Left lung (tissue), 14 donors: ENCODE measurements at places on chromosomes 13 and 19. TPM values are rescaled to one million over a fixed set of nuclear protein-coding genes. Genes with fewer than 3 reads are reported as not detected.

The GPC6 gene
- 9.7 TPM for total RNA-seq

The TMEM259 gene
- 135 TPM for total RNA-seq

The GPR12 gene
- not detected for total RNA-seq

The NTF4 gene
- total RNA-seq, result 2.1 TPM

The CAMSAP3 gene
- total RNA-seq, result 22.3 TPM

The COG6 gene
- 40.2 TPM for total RNA-seq

The CEACAM5 gene
- total RNA-seq, result 21.2 TPM

The ZNF320 gene
- total RNA-seq, result 7.6 TPM

The RFPL4A gene
- not detected for total RNA-seq

The TMEM255B gene
- total RNA-seq, result 19.2 TPM

DNA sequence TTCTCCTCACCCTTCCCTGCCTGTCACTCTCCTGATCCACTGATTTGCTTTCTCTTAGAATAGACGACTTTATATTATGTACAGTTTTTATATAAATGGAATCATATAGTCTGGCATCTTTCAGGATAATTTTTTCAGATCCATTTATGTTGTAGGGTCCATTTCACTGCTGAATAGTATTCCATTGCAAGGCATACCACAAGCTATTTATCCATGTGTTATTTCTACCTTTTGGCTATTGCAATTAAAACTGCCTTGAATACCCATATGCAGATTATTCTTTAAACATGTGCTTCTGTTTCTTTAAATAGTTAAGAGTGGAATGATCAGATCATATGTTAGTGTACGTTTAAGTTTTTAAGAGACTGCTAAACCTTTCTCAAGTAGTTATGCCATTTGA lies 17.8 kb upstream of the ZNF177 start:
- H3K27me3 ChIP-seq, result no peaks in the 10 kb centered on the region
- DNase-seq, result no peak

DNA sequence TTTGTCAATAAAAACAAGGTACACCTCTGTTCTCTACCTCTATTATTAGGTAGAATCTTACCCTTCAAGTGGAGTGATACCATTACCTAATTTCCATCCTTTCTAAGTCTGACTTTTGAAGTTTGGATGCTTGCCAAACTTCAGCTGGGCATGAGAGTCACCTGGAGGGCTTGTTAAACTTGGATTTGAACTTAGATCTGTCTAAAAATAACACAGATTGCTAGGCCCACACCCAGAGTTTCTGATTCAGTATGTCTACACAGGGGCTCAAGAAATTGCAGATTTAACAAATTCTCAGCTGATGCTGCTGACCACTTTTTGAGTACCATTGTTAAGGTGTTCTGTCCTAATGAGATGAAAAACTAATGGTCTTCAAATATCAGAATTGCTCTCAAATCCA lies 512.2 kb downstream of the LMO7 start:
- H3K4me1 ChIP-seq, result no peaks in the 10 kb centered on the region
- no peak overlapping the region for H3K27ac ChIP-seq
- no peaks in the 10 kb centered on the region for H3K36me3 ChIP-seq
- H3K27me3 ChIP-seq, result no peaks in the 10 kb centered on the region
- no peak overlapping the region for H3K4me3 ChIP-seq

DNA sequence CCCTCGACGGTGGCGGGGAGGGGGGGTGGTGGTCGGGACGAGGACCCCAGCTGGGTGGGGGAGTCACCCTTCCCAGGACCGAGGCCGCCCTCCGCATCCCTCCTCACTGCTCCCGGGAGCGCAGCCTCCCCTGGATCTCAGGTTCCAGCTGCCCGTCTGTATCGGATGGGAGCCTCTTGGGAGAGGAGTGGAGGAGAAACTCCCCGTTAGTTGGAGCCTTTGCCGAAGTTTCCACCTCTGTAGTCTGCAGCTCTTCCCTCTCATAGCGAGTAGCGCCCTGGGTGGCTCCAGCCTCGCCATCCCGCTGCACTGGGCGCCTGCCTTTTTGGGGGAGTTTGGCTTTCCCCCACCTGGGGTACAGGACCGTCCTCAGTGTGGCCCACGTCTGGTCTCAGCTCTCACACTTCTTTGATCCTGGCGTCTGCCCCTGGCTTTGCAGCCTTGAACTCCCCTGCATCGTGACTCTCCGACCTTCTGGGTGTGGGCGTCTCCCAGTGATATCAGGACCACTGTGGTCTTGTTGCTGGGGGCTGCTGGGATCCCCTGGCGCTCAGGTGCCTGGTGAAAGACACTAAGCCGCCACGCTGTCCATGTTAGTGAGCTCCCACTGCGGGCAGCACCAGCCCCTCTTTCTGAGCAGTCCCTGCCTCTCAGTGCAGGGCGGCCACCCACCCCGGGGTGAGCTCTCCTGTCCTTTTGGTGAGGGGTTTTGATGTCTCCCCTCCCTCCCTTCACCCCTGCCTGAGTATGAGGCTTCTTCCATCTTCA lies 1.1 kb downstream of the CNOT3 start:
- no peaks in the 10 kb centered on the region for H3K27me3 ChIP-seq
- peak overlapping the region; percentile 94 for H3K4me3 ChIP-seq
- H3K4me1 ChIP-seq, result peaks cover 17% of the 10 kb centered on the region

- H3K4me3 ChIP-seq, result peak within 1 kb of the TSS; percentile 50
- peaks cover 14% of the 10 kb centered on the region for H3K27me3 ChIP-seq
- DNase-seq, result peak; percentile 43
- no peaks in the 10 kb centered on the region for H3K4me1 ChIP-seq
These were observed at the start of gene ALOX5AP for GRCh38 chr13:30735025-30735871. Gene ALOX5AP, plus strand, starts transcription at chr13:30735543. Its CDS starts 63 bp downstream, at chr13:30735606.

DNA sequence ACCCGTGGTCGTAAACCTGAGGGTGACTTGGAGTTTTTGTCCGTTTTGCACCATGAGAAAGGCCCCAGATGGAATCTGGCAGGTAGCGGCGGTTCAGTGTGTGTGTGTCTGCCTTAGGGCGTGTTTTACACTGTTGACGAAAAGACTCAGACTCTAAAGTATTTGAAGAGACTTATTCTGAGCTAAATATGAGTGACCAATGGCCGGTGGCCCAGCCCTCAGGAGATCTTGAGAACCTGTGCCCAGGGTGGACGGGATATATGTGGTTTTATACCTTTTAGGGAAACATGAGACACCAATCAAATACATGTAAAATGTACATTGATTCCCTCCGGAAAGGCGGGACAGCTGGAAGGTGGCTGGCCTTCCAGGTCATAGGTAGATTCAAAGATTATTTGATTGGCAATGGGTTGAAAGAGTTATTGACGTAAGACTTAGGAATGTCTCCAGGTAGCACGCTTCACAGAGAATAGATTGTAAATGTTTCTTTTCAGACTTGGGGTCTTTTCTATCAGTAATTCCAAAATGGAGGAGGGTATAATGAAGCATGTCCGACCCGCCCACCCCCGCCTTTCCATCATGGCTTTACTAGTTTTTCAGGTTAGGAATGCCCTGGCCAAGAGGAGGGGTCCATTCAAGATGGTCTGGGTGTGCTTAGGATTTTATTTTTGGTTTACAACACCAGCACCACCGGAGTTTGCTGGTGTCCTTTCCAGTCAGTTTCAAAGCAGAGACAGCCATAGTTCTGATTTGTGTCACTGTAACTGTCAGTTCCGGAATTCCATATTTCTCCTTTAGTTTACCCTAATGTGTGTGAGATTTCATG lies 1.0 kb upstream of the ZNF529 start:
- no peaks in the 10 kb centered on the region for H3K27me3 ChIP-seq
- peak overlapping the region; percentile 78 for H3K27ac ChIP-seq
- peak overlapping the region; percentile 87 for H3K4me3 ChIP-seq
- H3K4me1 ChIP-seq, result peaks cover 18% of the 10 kb centered on the region
- no peak for DNase-seq

DNA sequence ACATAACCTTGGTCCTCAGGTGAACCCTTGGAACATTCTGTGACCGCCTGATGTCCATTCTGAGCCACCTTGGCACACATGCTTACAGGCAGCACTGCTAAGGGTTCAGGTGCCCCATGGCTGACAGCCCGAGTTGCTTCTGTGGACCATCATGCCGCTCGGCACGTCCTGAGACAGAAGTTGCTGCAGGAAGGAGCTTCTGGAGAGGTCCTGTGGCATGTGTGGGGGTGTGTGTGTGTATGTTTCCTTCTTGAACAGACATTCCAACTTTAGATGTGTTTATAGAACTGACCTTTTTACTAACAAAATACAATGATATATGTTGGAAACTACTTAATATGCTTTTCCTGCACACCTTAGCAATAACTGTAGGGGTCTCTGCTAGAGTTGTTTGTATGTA lies 4.8 kb upstream of the C1QTNF9 start:
- H3K27me3 ChIP-seq, result no peaks in the 10 kb centered on the region
- H3K4me1 ChIP-seq, result no peaks in the 10 kb centered on the region
- H3K36me3 ChIP-seq, result peaks cover 54% of the 10 kb centered on the region
- no peak overlapping the region for H3K4me3 ChIP-seq
- DNase-seq, result no peak
- H3K27ac ChIP-seq, result no peak overlapping the region

- no peak for DNase-seq
- no peaks in the 10 kb centered on the region for H3K27me3 ChIP-seq
- no peaks in the 10 kb centered on the region for H3K4me1 ChIP-seq
- no peak overlapping the region for H3K27ac ChIP-seq
These were observed 142.2 kb downstream of the RXFP2 start for GRCh38 chr13:31881495-31881882.

DNA sequence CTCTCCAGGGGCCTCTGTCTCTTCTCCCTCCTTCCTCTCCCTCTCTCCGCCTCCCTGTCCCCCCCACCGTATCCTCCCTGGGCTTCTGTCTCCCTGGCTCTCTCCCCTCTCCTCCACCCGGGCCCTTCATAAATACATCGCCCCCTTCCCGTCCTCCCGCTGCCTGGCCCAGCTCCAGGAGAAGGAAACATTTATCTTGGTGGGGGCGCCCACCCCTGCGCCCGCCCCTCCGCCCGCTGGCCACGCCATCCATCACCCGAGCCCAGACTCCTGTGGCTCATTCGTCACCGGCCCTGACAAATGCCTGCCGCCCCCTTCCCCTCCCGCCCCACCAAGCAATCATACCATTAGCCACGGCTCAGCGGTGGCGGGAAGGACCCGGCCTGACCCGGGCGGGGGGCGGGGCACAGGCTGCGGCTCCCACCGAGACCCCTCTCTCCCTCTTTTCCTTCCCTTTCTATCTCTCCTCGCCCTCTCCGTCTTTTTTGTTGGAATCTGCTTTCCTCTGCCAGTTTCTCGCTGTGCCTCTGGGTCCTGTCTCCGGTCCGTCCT lies 2.6 kb upstream of the MEIS3 start:
- no peaks in the 10 kb centered on the region for H3K36me3 ChIP-seq
- peaks cover 100% of the 10 kb centered on the region for H3K27me3 ChIP-seq
- H3K4me1 ChIP-seq, result peaks cover 6% of the 10 kb centered on the region
- no peak for DNase-seq
- no peak overlapping the region for H3K4me3 ChIP-seq
- no peak overlapping the region for H3K27ac ChIP-seq

GRCh38 chr19:35213663-35214632 lies 14.6 kb downstream of the FAM187B start:
- H3K36me3 ChIP-seq, result no peaks in the 10 kb centered on the region
- H3K27me3 ChIP-seq, result no peaks in the 10 kb centered on the region
- H3K4me3 ChIP-seq, result no peak overlapping the region
- peaks cover 53% of the 10 kb centered on the region for H3K4me1 ChIP-seq
- H3K27ac ChIP-seq, result peak overlapping the region; percentile 84

DNA sequence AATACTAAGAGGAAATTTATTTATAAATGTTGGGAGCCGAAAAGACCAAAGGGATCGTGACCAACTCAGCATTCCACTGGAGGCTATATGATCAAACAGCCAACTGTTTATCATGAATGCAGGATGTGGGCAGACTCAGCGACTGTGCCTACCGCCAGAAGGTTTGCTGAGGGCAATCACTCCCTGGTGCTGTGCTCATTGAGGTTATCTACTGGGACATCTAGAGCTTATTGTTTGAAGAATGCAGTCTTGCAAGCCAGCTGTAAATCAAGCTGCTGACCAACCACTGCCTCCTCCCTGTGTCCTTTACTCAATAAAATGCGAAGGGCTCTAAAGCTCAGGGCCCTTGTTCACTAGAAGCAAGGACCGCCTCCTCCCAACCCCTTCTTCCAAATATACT lies 8.5 kb upstream of the XPO4 start:
- no peak for DNase-seq
- no peak overlapping the region for H3K27ac ChIP-seq
- H3K4me1 ChIP-seq, result no peaks in the 10 kb centered on the region
- H3K27me3 ChIP-seq, result no peaks in the 10 kb centered on the region

- H3K27ac ChIP-seq, result no peak overlapping the region
- H3K4me3 ChIP-seq, result no peak overlapping the region
- no peak for DNase-seq
These were observed 7.1 kb upstream of the HSH2D start for GRCh38 chr19:16136185-16136999.

DNA sequence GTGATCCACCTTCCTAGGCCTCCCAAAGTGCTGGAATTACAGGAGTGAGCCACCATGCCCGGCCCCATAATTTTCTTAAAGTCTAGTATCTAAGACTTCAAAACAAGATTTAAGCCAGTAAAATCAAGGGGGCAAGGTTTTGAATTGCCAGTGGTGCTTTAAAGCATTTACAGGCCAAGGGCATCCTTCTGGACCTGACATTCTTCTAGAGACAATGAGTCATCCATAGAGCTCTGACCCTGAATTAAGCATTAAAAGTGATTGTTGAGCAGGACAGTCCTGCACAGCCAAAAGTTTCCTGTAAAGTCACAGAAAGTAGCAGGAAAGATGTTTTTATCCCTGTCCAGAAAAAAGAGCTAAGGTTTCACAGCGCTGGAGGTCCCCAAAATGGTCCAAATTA lies 50.9 kb upstream of the ATP12A start:
- no peaks in the 10 kb centered on the region for H3K36me3 ChIP-seq
- DNase-seq, result no peak
- no peak overlapping the region for H3K27ac ChIP-seq
- no peaks in the 10 kb centered on the region for H3K4me1 ChIP-seq
- H3K27me3 ChIP-seq, result no peaks in the 10 kb centered on the region

DNA sequence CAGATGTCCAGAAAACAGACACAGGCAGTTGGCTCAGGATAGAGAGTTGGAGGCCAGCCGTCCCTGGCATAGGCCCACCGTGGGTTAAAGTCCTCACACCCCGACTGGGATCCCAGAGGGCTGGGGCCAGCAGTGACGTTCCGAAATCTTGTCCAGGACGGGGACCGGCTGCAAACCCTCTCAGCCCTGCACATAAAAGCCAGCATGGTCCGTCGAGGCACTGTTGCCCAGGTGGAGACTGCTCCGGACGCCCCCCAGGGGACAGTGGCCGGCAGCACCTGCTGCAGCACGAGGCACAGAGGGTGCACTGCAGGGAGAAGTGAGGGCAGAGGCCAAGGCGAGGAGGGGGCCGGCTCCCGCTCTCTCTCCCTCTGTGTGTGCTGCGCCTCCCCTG lies 4.3 kb upstream of the IFNL2 start:
- no peak overlapping the region for H3K27ac ChIP-seq
- no peak overlapping the region for H3K4me3 ChIP-seq
- no peak for DNase-seq
- H3K4me1 ChIP-seq, result peaks cover 3% of the 10 kb centered on the region
- H3K27me3 ChIP-seq, result peaks cover 74% of the 10 kb centered on the region

- no peaks in the 10 kb centered on the region for H3K27me3 ChIP-seq
- H3K4me3 ChIP-seq, result no peak overlapping the region
- no peak overlapping the region for H3K27ac ChIP-seq
These were observed 10.9 kb upstream of the KCTD15 start for GRCh38 chr19:33785795-33786194.

DNA sequence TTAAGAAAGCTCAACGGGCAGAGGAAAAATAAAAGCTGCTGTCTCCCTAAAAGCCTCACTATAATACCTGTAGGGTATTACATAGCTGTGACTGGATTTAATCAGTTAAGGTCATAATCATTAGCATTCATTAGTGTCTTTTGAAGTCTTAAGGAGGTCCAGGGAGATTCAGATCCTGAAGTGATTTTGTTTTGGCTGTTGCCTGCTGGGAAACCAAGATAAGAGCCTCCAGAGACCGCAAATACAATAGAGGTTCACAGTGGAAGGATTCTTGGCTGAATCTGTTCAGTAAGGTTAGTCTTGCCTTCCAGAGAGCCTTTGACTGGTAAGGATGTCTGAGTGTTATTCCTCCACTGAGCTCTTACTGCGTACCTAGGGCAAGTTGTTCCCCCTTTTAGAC lies 54.0 kb upstream of the TNFRSF19 start:
- DNase-seq, result no peak
- no peaks in the 10 kb centered on the region for H3K4me1 ChIP-seq
- H3K27me3 ChIP-seq, result no peaks in the 10 kb centered on the region
